Stomach (tissue), 19 donors: ENCODE measurements at places on chromosomes 1 and 21. TPM values are rescaled to one million over a fixed set of nuclear protein-coding genes. Genes with fewer than 3 reads are reported as not detected.

PM20D1 gene
- 1.8 TPM for total RNA-seq

XKR8 gene
- 3.5 TPM for total RNA-seq

CASQ2 gene
- total RNA-seq: 7.0 TPM

TRPM2 gene
- 2.0 TPM for total RNA-seq

ACADM gene
- 15.4 TPM for total RNA-seq

BCL2L15 gene
- total RNA-seq: 37.1 TPM

GIPC2 gene
- total RNA-seq: 2.3 TPM

ORC1 gene
- total RNA-seq: 19.4 TPM

HES3 gene
- total RNA-seq: not detected

SMCP gene
- not detected for total RNA-seq

FCRL4 gene
- not detected for total RNA-seq

OR6K3 gene
- total RNA-seq: not detected

CELSR2 gene
- total RNA-seq: 7.2 TPM

PRAMEF7 gene
- not detected for total RNA-seq

SMPDL3B gene
- 19.8 TPM for total RNA-seq

ADORA3 gene
- total RNA-seq: 3.7 TPM

CRNN gene
- 0.89 TPM for total RNA-seq

RNASEL gene
- total RNA-seq: 11.1 TPM
